ENCODE measurements at places on chromosomes 5 and 9.
A peak's percentile ranks its signal among the peaks of the same experiment; 100 is the strongest.

DNA sequence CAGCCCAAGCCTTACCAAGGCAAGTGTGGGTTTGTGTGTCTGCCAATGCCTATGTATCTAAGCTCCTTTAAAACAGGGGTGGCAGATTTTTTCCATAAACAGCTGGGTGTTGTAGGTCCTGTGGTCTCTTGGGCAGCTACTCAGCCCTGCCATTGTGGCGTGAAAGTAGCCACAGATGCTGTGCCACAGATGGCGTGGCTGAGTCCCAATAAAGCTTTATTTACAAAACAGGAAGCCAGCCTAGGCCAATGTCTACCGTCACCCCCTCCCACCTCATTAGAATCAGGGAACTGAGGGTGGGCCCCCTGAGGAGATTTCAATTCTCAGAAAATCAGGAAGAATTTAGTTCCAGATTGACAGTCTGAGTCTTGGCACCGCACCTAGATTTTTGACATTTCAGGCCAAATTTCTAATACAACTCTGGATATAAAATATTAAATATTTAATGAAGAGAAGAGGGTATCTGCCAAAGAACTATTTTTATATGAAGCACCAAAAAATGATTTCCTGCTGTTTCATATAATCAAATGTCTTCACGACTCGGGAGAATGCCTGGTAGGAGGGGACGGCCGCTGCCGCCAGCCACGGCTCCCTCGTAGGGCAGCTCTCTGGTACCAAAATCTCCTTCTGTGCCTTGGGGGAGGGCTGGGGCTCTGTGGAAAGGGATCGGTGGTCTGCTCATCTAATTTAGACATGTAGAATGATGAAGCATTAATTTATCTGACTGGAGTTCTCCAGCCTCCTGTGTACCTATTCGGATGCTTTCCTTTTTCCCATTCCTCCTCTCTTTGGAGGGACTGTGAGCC is 420.9 kb downstream of the IRX2 start:
- no peak for DNase-seq

DNA sequence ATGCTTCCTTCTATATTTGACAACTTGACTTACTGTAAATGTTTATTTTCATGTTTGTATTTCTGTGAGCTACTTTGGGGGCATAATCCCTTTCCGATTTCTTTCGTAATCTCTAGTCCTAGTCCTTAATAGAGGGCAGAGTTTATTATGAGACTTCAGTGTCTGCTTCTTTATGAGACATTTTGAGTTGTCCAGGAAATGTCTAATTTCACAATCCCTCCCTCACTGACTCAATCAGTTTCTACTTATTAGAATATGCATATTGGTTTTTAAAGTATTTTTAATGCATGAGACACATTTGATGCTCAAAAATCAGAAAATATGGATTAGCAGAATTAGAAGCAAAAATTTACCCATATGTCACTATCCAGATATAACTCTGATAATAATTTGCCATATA is 160.9 kb downstream of the FOCAD start:
- DNase-seq, result no peak

DNA sequence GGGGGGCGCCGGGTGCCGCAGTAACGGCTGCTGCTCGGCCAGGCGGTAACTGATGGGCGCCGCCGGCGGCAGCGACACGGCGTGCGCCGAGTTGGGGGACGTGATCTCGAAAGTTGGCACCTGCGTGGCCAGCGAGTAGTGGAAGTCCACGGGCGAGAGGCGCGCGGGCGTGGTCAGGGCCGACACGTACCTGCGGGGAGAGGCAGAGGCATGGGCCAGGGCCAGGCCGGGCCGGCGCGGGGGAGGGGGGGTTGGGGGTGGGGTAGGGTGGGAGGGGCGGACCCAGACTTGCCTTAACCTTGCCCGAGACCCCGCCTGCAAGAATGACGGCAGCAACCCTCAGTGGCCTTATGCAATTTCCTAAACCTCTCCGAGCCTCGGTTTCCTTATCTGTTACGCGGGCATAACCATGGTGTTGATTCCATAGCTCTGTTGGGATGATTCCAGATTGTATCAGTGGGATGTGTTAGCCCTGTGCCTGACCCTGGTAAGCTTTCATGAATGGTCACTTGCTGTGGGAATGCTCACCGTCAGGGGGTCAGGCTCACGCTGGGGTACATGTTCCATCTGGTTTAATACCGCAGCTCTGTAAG is 53.0 kb downstream of the PSD2 start:
- DNase-seq, result peak; percentile 54

DNA sequence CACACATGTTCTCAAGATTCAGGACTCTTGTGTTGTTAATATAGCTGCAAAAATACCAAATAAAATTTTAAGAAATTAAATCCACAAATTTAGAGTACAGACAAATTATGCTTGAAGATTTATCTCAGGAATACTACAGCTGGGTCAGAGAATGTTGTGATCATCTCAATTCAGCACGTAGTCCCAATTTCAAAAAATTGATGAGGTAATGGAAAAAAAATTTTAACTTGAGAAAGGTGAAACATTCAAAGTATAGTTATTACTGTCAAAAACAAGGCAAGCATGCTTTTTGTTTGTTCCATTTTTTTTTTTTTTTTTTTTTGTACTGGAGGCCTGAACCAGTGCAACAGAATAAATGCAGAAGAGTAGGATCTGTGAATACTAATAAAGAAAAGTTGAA is 29.4 kb downstream of the ICE1 start:
- DNase-seq, result no peak

DNA sequence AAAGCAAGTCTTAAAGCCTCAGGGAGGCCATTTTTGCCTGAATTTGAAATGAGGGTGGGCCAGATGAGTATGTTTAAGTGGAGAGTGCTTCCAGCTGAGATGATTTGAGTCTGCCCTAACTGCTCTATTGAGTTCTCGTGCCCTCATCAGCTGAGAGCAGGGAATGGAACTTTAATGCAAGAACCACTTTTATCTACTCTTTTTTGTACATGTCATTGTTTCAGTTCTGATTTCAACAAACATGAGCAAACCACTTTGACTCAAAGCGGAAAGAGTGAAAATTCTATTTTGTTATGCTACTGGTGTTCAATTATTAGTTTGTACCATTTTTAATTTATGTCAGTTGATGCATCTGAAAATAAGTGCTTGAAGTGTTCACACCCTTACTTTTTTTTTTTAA is 35.8 kb downstream of the DCAF10 start:
- DNase-seq, result no peak

GRCh38 chr9:111663301-111663823 is 2.0 kb downstream of the GNG10 start:
- DNase-seq, result no peak

DNA sequence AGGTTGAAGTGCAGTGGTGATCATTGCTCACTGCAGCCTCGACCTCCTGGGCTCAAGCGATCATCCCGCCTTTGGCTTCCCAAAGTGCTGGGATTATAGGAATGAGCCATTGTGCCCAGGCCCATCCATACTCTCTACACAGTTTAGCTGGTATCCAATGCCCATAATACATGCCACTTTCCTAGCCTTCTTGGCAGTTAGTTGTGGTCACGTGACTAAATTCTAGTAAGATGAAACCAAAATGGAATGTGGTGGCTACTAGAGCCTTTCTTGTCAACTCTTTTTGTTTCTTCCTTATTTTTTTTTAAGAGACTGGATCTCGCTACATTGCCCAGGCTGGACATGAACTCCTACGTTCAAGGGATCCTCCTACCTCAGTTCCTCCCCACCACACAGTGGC is 15.3 kb upstream of the KIF27 start:
- no peak for DNase-seq

- DNase-seq, result no peak
Measured at GRCh38 chr9:13352451-13352979, 73.0 kb upstream of the MPDZ start.

DNA sequence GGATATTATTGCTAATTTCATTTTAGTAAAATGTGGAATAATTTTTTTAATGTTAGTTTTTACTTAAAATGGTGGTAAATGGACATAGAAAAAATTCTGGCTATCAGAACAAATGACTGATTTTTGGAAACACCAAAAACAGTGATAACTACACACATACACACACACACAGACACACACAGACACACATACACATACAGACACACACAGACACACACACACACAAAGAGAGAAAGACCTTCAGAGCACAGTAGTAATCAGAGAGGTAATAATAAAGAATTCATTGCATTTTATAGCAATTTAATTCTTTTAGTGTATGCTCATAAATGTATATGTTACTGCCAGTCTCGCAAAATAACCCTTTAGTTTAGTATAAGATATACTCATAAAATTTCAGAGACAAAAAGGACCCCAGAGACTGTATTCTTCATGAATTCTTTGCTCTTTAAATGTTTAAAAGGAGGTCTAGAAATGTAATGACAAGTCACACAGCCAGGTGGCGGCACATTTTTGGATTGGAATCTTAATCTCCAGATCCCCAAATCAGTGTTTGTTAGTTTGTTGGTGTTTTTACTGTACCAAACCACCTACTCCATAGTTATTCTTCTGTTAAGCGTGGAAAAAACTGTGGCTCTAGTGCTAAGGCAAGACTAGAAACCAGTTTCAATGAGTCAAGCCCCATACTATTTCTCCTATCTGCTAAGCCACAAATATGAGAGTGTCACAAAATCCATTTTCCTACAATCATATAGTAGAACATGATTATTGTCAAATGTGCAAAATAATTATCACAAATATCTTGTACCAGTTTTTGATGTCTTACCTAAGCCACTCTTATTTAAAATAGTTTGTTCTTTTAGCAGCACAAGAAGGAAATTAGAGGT is 109.9 kb downstream of the EDIL3 start:
- no peak for DNase-seq

DNA sequence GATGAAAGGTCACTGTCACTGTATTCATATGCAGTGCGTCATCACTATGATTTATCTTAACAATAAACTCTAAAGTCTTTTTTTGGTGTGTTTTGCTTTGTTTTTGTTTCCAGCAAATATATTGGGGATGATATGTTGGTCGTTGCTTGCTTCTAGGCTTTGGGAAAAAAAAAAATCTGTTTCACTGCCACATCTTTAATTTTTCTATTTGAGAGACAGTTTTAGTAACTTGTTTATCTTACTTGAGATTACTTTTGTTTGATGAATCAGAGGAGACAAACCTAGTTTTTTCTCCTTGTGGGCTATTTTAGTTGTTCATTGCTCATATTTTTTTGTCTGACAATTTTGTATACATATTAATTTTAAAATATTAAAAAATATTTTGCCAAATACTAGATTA is 19.4 kb downstream of the CWC27 start:
- DNase-seq, result no peak

DNA sequence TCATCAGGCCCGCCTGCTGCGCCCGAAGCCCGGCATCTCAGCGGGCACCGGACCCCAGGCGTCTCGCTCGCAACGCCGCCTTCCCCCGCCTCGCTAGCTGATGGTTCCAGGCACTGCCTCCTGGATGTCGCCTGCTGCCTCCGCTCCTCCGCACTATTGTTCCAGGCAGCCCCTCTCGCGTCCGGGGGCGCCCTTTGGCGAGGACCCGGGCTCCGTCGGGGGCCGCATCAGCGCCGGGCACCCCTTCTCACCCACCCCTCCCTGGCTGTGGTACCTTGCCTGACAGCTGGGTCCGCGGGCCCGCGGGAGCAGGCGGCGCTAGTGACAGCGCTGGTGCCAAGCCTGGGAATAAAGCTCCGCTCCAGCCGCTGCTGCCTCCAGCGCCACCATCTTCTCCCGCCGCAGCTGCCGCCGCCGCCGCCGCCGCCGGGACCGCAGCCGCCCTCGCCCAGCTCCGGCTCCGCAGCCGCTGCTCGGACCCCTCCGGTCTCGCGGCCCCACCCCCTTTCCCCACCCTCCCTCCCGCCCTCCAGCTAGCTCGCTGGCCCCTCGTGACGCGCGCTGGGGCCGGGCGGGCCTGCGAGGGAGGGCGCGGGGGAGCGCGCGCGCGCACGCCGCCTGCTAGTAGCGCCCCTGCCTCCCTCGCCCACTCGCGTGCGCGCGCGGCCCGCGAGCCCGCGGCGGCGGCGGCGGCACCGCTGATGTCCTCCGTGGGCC is at the start of gene APBA1:
Gene APBA1, minus strand, starts transcription at position 493 of the 717 bp plus-strand sequence.
- DNase-seq, result peak; percentile 41

- DNase-seq, result no peak
Measured at GRCh38 chr5:120630550-120630949, 166.4 kb downstream of the PRR16 start.

- DNase-seq, result no peak
Measured at GRCh38 chr9:8655071-8655470, 855.5 kb upstream of the DMAC1 start.

- DNase-seq, result no peak
Measured at GRCh38 chr5:24491490-24491889, 153.3 kb downstream of the CDH10 start.

- DNase-seq, result no peak
Measured at GRCh38 chr5:97009212-97009898, 73.5 kb downstream of the LNPEP start.

DNA sequence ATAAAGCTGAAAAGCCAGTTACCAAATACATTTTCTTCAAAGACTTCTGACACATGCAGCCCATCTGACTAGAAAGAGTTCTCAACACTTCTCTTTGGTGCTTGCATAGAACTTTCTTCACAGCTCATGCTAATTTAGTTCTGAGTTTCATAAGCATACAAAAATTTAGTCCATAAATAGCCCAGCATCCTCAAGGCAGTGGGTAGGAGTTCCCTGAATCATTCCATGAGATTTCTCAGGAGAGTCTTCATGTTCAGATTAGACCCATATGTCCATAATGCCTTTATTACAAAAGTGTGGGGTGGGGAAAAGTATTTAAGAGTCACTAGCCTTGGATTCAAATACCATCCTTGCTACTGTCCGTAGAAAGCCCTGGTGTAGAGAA is 290.2 kb upstream of the RGMB start:
- no peak for DNase-seq

GRCh38 chr5:95668728-95669127 is 14.1 kb downstream of the SPATA9 start:
- no peak for DNase-seq

DNA sequence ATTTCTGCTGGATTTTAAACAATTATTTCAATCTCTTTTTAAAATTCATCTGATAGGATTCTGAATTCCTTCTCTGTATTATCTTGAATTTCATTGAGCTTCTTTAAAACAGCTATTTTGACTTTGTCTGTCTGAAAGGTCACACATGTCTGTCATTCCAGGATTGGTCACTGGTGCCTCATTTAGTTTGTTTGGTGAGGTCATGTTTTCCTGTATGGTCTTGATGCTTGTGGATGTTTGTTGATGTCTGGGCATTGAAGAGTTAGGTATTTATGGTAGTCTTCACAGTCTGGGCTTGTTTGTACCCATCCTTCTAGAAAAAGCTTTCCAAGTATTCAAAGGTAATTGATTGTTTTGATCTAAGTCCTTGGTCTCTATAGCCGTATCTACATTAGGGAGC is 39.1 kb downstream of the DENND4C start:
- no peak for DNase-seq

GRCh38 chr5:6410421-6410820 is 32.1 kb upstream of the MED10 start:
- no peak for DNase-seq

- no peak for DNase-seq
Measured at GRCh38 chr5:72065751-72066255, 41.5 kb upstream of the MAP1B start.

DNA sequence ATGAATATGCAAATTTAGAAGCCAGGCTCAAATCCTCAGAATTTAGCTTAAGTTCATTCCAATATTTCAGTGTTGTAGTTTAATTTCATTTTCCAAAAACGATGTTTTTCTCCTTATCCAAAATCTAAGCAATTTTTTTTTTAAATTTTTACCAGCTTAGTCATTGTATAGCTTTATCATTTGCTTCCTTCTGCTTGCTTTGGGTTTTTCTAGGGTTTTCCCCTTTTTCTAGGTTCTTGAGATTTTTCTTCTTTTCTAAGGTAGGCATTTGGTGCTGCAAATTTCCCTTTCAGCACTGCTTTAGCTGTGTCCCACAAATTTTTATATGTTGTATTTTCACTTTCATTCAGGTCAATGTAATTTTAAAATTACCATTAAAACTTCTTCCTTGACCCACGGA is 34.4 kb upstream of the CCDC112 start:
- no peak for DNase-seq
